NCI-H345 (cell line): ENCODE measurements at places on chromosomes 13 and 19.

DNA sequence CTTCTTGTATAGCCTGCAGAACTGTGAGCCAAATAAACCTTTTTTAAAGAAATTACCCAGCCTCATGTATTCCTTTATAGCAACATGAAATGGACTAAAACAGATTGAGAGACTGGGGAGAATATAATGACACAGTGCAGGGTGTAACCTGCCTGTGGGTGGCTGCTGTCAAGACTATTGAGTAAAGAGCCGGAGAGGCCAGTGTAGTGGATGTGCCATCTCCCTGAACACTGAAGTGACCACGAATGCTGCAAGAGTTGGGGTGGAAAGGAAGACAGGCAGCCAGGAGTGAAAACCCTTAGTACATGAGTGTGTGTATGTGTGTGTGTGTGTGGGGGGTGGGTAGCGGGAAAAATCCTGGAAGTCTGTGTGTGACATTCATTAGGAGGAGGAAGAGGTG is 55.2 kb upstream of the FLT1 start:
- no peak for DNase-seq

GRCh38 chr13:86085890-86086289 is 286.7 kb upstream of the SLITRK6 start:
- DNase-seq = no peak

- no peak for DNase-seq
These were observed 5.7 kb upstream of the ZNF813 start for GRCh38 chr19:53461866-53462265.

GRCh38 chr13:66859934-66860877 is 369.9 kb downstream of the PCDH9 start:
- DNase-seq = peak; percentile 13

- DNase-seq = peak; percentile 33
These were observed 66.1 kb downstream of the LHFPL6 start for GRCh38 chr13:39536906-39537305.

DNA sequence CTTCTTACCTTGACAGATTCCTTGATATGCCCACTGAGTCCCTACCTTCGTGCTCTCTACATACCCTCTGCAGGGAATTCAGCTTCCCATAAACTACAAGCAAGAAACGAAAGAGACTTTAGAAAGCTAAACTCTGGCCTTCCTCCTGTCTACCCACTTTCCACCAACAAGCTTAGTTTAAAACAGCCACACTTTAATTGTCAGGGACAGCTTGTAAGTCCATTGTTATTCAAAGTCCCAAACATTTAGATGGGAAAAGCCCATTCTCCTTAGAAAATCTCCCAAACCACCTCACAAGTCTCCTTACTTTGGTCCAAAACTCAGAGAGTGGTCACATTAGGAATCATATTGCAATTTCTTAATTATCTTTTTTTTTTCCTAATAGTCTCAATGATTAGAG is 2695.8 kb downstream of the PCDH9 start:
- DNase-seq = no peak

GRCh38 chr19:23312515-23312914 is 62.3 kb upstream of the ZNF724 start:
- DNase-seq = no peak

DNA sequence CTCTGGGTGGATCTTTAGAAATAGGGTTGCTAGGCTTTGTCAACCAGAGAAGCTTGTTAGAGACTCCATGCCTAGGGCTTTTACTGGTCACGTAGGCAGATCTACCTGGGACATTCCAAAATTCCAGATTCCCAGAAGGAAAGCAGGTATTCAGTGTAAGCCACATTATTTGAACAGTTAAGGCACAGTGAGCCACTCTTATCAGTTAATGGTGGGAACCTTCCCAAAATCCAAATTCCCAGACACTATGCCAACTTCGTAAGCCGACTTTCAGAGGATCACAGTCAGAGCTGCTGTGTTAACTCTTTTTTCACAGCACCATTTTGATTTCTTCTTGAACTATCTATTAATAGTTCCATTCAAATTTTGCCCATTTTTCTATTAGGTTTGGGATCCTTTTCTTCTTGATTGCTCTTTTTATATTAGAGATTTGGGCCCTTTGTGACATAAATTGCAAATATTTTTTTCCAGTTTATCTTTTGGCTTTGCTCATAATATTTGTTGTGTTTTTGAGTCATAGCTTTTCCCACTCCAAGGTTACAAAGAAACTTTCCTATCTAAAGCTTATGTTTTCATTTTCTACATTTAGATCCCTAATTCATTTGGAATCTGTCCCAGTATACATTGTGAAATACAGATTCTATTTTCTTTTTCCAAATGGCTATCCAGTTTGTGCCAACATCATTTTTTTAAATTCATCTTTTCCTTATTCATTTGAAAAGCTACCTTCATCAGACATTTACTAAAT is 77.3 kb downstream of the DHRS12 start:
- no peak for DNase-seq

DNA sequence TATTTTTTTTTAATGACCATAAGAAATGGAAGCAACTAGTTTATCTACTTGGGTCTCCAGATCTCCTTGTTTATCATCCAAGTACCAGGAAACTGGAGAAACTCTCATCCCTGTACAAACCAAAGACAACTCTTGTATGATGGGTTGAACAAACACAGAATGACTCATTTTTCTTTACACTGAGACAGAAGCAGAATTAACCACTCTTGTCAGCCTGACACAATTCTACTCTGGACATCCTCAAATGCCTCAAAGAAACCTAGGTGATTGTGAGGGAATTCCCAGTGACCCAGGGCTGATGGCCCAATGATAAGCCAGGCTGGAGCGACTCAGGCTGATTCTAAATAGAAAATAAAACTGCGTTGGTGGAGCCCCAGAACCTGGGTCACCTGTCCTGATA is 151.5 kb downstream of the ZNF737 start:
- no peak for DNase-seq

- DNase-seq = no peak
These were observed 460.5 kb downstream of the COG6 start for GRCh38 chr13:40116008-40116407.

DNA sequence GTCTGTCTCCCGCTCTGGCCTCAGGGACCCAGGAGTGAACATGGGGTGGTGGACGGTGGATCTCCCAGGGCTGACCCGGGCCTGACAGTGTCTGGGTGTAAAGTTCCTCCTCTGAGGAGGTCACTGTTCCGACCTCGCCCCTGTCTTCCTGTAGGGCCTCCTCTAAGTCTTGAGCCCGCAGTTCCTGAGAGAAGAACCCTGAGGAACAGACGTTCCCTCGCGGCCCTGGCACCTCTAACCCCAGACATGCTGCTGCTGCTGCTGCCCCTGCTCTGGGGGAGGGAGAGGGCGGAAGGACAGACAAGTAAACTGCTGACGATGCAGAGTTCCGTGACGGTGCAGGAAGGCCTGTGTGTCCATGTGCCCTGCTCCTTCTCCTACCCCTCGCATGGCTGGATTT is at the start of gene SIGLEC9:
TSS of gene SIGLEC9 (plus strand) at position 178 of the 400 bp plus-strand sequence. CDS start at position 247, 69 bp downstream.
- no peak for DNase-seq

GRCh38 chr13:42063105-42063504 is 14.7 kb downstream of the DGKH start:
- DNase-seq = no peak

DNA sequence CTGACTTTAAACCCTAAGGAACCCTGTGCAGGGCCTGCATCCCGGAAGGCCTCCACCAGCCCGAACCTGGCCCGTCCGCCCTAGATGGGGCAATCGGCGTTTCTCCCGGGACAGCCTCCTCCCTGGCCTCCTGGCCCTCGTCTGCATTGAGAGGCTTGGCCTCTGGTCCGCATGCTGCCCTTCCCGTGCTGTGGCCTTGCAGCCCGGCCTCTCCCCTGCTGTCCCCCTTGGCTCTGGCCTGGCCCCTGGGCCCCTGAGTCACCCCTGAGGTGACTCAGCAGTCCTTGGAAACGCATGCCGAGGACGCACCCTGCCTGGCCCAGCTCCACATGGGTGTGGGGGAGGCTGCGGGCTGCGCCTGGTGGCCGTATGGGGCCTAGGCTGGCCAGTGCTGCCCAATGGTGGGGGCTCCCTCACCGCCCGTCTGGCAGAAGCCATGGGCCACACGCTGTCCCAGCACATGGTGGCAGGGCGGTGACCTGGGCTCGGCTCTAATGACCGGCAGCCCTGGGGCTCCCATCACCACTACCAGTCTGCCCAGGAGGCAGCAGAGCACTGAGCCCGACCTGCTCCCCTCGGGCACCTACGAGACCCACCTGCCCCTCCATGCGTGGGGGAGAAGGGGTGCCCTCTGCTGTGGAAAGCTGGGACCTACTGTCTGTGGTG is 25.7 kb downstream of the SH3GL1 start:
- no peak for DNase-seq
